8988T (cell line): ENCODE measurements at places on chromosomes 11 and 22.
A peak's percentile ranks its signal among the peaks of the same experiment; 100 is the strongest.

DNA sequence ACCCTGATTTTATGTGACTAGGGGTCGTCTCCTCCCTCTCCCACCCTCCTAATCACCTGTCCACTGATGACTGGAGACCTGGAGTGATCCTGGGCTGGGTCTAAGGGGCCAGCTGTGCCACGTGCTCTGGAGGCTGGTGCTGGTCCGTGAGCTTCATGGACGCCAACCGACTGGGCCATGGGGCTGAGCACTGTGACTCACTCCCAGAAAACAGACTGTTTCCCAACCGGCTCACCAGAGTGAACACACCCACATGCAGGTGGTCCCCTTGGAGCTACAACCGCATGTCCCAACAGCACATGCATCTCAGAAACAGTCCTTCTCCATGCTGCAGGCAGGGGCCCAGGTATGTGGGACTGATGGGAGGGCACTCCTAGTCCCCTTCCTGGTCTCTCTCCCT, 14.0 kb upstream of the LMO1 start:
- DNase-seq = no peak

GRCh38 chr11:6654281-6655019, 1.2 kb downstream of the DCHS1 start:
- DNase-seq = no peak

GRCh38 chr11:68364581-68364980, 52.2 kb downstream of the LRP5 start:
- DNase-seq = no peak

- DNase-seq = no peak
Observed at GRCh38 chr11:9285850-9286587, 20.9 kb upstream of the DENND5A start.

- DNase-seq = no peak
Observed at GRCh38 chr11:96393753-96394348, 4.0 kb downstream of the JRKL start.

DNA sequence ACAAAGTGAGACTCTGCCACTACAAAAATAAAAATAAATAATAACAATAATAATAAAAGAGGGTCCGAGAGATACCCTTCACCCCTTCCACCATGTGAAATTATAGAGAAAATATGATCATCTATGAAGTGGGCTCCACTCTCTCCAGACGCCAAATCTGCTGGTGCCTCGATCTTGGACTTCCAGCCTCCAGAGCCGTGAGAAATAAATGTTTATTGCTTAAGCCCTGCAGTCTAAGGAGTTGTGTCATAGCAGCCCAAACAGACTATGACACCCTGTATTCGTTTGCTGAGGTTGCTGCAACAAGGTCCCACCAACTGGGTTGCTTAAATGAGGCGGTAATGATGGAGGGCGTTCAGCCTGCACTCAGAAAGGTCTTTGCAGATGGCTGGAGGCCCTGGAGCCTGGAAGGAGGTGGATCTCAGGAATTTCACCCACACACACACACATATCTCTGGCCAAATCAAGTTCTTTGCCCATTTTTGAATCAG, 7.6 kb upstream of the SEPTIN5 start:
- DNase-seq = no peak

DNA sequence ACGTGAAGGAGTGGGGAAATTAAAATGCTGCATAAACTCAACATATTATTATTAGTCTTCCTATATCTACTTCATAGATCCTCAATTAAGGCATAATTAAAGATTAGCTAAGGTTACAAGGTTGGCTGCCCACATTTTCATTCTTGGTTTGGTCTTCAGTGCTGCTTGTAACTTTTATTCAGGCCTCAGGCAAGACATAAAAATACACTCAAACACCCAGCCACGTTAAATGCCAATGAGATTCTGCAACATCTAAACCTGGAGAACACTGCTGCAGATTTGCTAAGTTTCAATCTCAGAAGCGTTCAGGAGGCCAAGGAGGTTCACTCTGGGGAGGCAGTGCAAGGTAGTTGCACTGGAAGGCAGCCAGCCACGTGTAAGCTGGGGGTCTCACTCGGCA, 358.7 kb upstream of the NARS2 start:
- DNase-seq = no peak

GRCh38 chr11:120952461-120953434, 71.2 kb upstream of the TBCEL start:
- peak; percentile 78 for DNase-seq
